ENCODE measurements at places on chromosomes 11 and 22.

DNA sequence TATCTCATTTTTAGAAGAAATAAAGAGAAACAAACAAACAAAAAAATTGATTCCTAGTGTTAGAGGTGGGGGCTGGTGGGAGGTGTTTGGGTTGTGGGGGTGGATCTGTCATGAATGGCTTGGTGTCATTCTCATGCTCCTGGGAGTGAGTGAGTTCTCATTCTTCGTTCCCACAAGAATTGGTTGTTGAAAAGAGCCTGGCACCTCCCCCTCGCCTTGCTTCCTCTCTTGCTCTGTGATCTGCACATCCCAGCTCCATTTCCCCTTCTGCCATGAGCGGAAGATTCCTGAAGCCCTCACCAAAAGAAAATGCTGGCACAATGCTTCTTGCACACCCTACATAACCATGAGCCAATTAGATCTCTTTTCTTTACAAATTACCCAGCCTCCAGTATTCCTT, 277.8 kb downstream of the ST3GAL4 start:
- no peak for DNase-seq

DNA sequence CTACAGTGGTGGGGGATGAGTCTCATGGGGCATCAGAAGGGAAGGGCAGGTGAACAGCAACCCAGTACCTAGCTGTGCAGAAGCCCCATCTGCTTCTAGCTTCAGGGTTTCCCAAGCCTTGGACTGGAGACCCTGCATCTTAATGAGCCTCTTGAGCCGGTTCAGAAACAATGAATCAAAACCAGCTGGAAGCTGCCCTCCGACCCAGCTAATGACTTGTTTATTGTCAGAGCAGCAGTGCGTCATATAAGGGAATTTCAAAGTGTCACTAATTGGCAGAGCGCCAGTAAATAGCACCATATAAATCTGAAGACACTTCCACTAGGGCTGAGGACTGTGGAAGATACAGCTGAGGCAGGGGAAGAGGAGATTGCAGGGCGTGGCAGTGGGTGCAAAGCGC, 57.5 kb downstream of the RPUSD4 start:
- no peak for DNase-seq

GRCh38 chr22:19880786-19881569, 26.3 kb upstream of the GNB1L start:
- no peak for DNase-seq

- DNase-seq, result no peak
These were observed 32.2 kb upstream of the GRIA4 start for GRCh38 chr11:105577641-105578040.

DNA sequence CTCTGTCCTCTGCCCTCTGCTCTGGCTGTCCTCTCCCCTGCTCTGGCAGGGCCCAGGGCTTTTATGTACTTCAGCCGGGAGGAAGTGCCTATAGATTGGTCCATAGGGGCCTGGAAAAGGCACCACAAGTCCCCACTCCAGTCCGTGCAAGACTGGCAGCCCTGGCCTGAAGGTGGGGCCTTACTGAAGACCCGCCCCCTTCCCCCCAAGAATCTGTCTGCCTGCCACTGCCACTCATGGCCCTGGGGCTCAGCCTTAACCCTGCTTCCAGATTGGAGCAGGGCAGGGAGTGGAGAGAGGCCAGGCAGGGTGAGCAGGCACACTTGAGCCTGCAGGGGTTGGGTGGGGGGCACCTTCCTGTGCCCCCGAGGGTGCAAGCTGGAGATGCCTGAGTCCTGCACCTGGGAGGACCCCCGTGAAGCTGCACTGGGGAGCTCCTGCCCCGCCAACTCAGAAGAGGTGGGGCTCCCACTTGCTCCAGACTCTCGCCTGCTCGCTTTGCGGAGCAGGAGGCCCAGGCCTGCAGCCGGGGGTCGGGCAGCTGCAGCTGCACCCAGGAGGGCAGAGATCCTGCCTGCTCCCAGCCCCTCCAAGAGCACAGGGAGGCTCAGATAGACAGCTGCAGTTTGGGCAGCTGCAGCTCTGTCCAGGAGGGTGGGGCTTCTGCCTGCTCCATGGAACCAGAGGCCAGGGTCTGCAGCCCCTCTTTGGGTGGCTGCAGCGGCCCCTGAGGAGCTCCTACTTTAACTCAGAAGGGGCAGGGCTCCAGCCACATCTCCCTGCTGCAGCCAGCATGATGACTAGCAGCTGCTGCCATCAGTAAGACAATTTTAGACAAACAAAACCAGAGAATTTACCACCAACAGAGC, 51.0 kb upstream of the SC5D start:
- DNase-seq, result no peak

- no peak for DNase-seq
These were observed 58.3 kb downstream of the CDKN1C start for GRCh38 chr11:2827256-2827655.
